ENCODE measurements at places on chromosomes 6 and 20.

DNA sequence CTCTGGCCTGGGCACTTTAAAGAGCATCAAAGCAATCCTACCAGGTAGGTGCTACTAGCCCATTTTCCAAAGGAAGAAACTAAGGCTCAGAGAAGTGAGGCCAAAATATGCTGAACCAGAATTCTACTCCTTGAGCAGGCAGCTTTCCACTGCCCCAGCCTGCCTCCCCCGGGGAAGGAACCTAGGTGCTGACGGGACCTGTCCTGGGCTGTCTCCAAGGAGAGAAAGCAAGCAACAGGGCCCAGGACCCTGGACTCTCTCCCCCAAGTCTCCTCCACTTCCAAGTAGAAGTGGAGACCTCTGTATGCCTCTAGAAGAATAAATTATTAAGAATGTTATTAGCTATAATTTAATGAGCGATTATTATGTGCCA is 159.5 kb downstream of the MRPL14 start:
- DNase-seq, result no peak

GRCh38 chr20:19232997-19233794 is 20.8 kb downstream of the SLC24A3 start:
- no peak for DNase-seq

- no peak for DNase-seq
Observed at GRCh38 chr20:35823937-35824336, 52.1 kb downstream of the PHF20 start.

DNA sequence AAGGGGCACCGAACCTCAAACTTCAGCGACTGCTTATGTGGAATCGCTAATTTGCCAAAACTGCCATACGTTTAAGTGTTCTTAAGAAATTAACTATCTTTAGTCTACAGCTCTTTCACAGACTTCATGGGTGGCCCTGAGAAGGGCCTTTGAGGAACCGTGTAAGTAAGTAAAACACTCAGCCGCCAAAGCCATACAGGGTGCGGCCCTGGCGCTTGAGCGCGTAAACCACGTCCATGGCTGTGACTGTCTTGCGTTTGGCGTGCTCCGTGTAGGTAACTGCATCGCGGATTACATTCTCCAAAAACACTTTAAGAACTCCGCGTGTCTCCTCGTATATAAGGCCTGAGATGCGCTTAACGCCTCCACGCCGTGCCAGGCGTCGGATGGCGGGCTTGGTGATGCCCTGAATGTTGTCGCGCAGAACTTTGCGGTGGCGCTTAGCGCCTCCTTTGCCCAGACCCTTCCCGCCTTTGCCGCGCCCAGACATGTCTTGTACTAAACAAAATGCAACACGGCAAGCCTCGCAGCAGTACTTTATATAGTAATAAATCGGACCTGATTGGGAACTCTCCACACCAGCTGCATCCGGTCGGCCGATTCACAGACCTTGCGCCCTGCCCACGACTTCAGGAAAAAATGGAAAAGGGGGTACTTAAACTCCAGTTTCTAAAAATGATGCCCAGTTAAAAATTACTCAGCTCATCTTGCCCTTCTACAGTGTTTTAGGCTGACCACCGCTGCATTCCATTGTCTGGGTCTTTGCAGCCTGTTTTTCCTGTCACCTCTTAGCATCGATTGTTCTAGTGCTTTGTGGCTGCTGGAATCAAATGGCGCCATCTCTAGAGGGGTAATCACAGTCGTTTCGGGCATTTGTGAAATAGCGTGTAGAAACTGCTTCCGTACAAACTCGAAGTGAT is 38.9 kb downstream of the OR2B2 start:
- peak; percentile 86 for DNase-seq

DNA sequence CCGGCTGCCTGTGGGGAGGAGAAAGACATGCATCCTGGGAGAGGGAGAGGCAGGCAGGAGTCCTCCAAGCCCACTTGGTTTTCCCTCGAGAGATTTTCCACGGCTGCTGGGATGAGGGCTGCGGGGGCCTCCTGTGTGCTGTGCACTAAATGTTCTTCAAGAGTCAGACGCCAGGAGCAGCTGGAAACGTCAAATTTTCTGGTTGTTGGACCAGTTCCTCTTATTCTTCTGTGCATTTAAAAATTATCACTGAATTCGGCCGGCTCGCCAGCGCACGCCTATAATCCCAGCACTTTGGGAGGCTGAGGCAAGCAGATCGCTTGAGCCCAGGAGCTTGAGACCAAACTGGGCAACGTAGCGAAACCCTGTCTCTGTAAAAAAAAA is 32.8 kb upstream of the NTSR1 start:
- DNase-seq, result no peak

GRCh38 chr20:47233333-47234188 is 122.9 kb downstream of the ZMYND8 start:
- DNase-seq, result no peak

- no peak for DNase-seq
Observed at GRCh38 chr6:44651604-44652003, 264.1 kb downstream of the CDC5L start.

DNA sequence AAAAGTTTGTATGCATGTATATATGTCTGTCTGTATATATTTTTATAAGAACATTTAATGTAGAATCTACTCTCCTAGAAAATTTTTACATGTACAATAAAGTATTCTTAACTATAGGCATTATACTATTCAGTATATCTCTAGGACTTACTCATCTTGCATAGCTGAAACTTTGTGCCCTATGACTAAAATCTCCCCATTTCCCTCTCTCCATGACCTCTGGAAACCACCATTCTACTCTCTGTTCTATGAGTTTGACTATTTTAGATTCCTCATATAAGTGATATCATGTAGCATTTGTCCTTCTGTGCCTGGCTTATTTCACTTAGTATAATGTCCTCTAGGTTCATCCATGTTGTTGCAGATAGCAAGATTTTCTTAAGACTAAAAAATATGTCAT is 205.1 kb upstream of the SMLR1 start:
- DNase-seq, result no peak

- DNase-seq, result no peak
Observed at GRCh38 chr6:114713690-114714089, 370.9 kb upstream of the HS3ST5 start.

- no peak for DNase-seq
Observed at GRCh38 chr6:149463781-149464180, 21.0 kb downstream of the ZC3H12D start.

DNA sequence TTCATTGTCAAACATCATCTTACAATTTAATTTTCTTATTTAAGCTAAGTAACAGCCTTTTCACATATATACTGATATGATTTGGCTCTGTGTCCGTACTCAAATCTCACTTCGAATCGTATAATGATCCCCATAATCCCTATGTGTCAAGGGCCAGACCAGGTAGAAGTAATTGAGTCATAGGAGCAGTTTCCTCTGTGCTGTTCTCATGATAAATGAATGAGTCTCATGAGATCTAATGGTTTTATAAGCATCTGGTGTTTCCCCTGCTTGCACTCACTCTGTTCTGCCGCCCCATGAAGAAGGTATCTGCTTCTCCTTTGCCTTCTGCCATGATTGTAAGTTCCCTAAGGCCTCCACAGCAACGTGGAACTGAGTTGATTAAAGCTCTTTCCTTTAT is 25.1 kb upstream of the CMTR1 start:
- no peak for DNase-seq

DNA sequence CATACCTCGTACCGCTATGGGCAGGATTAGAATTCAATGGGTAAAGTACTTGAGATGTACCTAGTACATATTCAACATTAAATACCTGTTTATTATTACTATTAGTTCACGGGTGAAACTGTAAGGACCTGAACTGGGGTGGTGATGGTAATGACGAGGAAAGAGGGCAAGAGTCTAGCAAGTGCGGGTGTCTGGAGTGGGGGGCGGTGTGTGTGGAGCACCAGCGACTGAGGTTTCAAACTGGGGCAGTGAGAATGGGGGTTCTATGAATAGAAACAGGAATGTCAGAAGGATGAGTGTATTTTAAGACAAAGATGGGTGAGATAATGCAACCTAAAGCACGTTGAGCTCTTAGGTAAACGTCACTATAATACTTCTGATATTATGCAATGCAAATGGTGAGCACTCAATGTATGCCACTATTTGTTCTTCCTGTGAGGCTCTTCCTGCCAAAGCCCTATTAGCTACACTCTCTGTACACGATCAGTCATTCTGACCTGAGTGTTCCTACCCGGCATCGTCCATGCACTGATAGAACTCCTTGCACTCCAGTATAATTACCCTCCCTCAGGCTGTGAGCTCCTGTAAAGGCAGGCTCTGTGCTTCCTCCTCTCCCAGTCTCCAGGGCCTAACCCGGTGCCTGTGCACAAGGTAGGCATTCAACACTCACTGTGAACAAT is 55.0 kb downstream of the ALDH5A1 start:
- no peak for DNase-seq

DNA sequence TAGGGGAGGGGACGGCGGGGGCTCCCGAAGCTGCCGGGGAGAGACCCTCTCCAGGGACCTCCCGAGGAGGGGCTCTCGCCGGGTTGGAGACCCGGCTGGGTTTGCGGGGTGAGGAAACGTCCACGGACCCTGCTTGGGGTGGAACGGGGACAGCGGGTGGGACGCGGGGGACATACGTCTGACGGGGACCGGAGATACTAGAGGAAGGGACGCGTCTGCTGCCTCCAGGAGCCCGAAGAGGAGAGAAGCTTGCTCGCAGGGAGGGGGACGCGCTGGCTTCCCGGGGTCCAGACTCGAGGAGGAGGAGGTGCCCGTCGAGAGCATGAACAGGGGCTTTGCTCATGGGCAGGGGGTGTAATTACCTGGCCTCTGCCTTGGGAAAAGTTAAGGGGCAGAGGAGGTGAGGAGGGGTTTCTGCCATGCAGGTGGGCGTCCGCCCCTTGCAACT is 593 bp downstream of the DNMT3B start:
- DNase-seq, result no peak

DNA sequence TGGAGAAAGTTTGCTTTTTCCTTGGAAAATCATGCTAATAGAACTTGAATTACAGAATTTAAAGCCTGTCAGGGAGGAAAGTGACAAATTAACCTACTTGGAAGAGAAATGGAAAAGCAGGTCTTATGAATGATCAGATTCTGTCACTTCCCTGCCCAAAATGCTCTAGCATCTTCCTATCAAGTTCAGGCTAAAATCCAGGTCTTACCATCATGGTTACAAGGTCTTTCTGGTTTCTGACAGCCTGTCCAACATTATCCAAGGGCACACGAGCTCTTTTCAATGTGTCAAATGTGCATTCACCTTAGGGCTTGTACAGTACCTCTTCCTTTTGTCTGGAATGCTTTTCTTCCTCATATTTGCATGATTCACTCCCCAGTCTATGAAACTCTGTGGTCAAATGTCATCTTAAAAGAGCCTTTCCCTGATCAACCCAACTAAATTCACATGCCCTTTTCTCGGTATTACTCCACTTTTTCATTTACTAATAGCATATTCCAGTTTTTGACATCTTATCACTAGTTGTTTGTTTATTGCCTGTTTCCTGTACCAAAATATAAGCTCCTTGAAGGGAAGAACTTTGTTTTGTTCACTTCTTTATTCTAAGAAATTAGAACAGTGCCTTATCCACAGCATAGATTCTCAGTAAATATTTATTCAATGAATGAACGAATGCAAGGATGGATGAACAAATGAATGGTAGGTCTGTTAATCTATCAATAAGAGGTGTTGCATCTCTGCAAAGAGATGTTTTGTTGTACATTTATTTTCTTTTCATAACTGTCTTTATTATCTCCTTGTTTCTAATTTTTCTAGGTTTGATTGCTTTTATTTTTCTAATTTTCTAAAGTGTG is 139.5 kb downstream of the BCAS1 start:
- no peak for DNase-seq

- DNase-seq, result no peak
Observed at GRCh38 chr6:150086026-150086425, 17.1 kb upstream of the ULBP3 start.

DNA sequence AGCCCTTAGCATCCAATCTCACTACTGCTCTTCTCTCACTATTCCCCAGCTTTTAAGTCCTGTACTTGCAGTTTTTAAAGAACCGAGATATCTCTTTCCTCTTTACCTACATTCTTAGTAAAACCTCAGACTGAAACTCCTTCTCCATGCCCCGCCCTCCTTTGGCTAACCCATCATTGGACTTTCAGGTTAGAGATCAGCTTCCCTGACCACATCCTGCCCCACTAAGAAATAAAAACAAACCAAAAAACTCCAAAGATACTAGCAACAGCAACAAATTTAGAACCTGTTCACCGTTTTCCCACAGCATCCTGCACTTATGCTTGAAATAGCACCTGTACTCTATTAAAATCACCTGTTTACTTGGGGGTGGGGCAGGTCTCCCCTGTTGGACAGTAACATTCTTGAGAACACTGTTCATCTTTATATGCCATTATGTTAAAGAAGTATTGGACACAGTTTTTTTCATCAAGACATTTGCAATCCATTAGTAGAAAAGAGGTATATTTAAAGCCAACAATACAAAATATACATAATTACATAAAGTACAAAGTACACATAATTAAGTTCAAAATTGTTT is 16.3 kb upstream of the SMAP1 start:
- peak; percentile 75 for DNase-seq

DNA sequence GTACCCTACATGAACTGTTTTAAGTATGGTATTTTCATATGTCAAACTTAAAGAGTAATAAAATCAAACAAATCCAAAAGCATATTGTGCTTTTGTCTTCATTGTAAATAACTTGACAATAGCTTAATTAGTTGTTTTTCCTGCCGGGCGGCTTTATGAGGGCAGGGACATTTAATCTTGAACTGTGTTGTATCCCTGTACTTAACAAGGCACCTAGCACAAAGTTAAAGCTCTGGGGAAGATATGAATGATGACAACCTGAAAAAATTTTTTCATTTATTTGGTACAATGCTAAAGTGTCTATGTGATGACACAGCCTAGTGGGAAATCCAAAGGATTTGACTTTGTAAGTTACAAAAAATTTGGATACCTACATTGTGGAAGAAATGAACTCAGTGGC is 502 bp upstream of the HACE1 start:
- DNase-seq, result no peak

- DNase-seq, result no peak
Observed at GRCh38 chr6:11123978-11124377, 12.5 kb upstream of the ERVFRD-1 start.

DNA sequence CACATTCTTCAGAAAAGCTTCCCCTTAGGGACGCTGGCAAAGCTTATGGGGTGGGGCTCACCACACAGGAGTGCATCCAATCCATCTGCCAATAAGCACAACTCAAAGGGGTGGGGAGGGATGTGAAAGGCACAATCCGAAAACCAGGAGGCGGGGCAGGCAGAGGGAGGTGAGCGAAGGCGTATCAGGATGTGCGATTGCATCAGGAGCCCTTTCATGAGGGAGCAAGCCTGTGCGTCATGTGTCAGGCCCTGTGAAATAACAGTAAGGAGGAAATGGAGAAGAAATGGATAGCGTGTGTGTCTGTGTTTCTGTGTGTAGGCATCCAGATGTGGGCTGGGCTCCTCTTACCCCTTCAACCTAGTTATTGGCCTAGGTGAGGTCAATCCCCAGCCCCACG is 382.4 kb upstream of the CDH4 start:
- DNase-seq, result no peak

DNA sequence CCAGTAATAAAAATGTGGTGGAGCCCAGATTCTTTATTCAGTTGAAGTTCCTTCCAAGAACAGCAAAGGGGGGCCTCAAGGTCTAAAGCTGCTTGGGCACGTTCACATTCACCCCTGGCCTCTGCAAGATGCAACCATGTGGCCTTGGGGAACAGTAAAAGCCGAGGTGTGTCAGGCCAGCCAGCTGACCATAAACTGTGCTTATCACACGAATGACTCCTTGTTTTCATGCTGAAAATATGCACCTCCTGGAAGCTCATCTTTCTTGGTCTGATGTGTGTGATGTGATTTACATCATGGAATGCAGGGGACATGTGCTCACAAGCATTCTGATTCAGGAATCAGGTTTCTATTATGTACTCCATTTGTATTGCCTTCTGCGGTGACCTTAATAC is 211.6 kb upstream of the MARCKS start:
- DNase-seq, result no peak

- no peak for DNase-seq
Observed at GRCh38 chr6:167399599-167399998, 74.7 kb downstream of the TTLL2 start.
